ENCODE measurements at places on chromosomes 4 and X.

- DNase-seq = no peak
These were observed 131.5 kb downstream of the GABRA2 start for GRCh38 chr4:46258431-46258830.

DNA sequence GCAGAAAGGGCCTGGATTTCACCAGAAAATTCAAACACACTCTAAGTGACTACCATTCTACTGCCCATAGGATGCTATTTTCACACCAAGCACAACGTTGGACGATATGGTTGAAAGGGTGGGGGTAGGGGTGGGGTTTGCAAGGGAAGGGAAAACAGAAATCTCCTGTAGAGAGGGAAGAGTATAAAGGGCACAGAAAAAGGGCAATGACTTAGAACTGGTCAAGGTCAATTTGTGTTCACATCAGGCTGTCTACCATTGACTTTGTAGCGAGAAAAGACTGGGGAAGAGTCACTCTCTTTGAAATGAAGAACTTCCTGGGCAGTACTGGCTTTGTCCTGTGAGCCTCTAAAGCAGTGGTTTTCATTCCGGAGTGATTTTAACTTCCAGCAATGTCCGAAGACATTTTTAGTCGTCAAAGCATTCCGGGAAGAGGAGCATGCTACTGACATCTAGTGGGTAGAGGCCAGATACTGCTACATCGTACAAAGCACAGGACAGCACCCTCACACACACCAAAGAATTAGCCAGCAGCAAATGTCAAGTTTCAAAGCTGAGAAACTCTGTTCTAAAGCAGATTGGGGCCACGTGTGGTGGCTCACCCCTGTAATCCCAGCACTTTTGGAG, 48.4 kb upstream of the SLC7A3 start:
- DNase-seq = no peak

GRCh38 chr4:46656071-46656470, 253.0 kb downstream of the COX7B2 start:
- DNase-seq = no peak

DNA sequence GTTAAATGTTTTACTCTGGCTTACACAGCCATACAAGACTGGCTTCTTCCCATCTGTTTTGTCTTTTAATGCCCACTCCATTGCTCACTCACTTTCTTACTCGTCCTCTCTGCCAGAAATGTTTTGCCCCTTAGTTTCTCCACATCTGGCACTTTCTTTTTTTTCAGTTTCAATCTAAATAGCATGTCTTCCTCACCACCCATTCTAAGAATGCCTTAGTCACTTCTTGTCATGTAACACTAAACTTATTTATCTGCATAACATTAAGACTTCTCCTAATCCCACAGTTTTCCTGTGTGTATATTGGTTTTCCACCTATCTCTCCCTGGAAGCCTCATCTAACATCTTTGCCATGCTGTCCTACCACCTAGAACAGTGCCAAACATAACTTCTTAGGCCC, 119.3 kb downstream of the ADAMTS3 start:
- no peak for DNase-seq

DNA sequence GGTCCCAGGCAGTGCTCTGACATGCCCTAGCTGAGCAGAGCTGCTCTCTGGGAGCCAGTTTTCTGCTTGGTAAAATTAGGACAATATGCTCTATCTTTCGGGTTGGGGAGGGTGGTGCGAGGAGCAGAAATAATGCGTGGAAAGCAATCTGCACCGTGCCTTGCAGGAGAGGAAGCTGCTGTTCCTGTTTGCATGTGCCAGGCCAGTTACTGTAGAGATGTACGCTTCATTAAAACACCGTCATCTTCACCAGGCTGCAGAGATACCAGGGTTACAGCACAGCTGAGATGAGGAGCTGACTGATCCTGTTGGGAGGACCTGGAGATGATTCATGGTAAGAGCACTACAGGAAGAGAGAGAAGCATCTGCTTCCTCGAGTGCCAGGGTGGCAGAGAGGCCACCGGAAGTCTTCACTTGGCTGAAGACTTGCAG, 29.5 kb upstream of the IRF2 start:
- peak; percentile 43 for DNase-seq

DNA sequence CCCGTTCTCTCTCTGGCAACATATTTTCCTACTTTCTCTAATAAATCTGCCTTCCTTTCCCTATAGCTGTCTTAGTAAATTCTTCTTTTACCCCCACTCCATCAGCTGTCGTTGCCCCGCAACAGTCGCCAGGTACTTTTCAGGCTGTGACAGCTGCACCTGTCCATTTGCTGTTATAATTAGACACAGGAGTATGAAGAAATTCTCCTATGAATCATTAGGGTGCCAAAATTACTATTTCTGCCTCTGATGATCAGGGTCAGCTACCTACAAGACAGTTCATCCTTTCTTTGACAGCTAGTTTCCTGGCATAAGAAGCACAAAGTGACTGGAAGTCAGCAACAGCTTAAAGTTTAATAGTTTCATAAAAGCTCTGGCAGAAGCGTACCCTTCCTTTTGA, 19.5 kb upstream of the GALNTL6 start:
- no peak for DNase-seq

DNA sequence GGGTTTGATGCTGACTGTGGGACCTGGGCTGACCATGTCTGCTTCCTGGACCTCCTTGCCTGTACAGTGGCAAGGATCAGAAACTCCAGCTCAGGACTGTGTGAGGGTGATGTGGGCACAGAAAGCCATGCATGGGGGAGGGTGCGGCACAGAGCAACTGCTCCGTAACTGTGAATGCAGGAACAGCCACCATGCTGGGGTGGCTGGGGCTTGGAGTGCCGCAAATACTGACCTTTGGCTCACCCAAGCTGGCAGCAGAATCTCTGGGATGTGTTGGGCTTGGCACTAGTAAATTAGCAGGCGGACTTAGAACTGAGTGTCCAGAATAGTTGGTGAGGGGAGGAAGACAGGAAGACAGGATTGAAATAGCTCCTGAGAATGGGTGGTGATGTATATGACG, 52.0 kb downstream of the DRD5 start:
- DNase-seq = no peak

GRCh38 chr4:146486565-146486964, 35.2 kb downstream of the SLC10A7 start:
- DNase-seq = no peak

GRCh38 chrX:107730298-107730655, 45.3 kb downstream of the TSC22D3 start:
- no peak for DNase-seq

- DNase-seq = no peak
These were observed 93.8 kb downstream of the GPC4 start for GRCh38 chrX:133321451-133321850.
